ENCODE measurements at places on chromosomes 7 and 10. TPM values are rescaled to one million over a fixed set of nuclear protein-coding genes. Genes with fewer than 3 reads are reported as not detected.

DNA sequence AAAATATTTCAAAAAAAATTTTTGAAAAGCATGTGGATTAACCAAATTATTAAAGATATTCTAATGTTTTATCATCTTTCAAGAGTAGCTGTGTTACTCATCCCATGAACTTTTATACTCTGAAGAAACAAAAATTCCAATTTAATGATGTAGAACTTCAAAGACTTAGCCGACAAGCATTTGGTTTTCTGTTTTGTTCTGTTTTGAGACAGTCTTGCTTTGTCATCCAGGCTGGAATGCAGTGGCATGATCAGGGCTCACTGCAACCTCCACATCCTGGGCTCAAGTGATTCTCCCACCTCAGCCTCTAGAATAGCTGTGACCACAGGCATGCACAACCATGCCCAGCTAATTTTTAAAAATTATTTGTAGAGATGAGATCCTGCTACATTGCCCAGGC is 17.8 kb upstream of the LCOR start:
- DNase-seq = no peak

DNA sequence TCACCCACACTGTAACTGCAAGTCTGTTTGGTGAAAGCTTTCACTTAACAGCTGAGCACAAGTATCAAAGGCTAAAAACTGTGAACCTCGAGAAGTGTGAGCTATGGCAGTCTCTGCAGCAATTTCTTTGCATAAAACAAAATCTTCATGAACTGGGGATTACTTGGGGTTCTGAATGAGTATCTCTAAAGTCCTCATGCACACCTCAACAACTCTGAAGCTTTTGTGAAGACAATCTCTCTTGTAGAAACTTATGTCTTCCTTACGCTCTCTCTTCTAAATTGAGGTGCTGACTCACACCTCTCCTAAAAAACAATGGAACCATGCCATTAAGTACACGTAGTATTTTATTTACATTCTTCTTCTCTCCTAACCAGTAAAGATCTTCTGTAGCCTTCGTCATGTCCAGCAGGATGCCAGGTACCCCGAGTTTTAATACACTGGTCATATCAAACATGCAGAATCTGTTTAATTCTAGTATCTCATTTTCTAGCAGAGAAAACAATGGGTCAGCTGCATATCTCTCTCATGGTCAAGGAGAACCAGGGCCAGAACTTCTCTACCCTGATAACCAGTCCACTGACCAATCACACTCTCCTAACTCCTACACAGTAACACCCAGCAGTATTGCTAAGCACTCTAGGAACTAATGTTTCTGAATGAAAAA is 76.9 kb downstream of the UBE2H start:
- DNase-seq = no peak

GRCh38 chr10:119344381-119344780 is 137.0 kb downstream of the GRK5 start:
- DNase-seq = peak; percentile 49

CALN1 gene
- not detected for total RNA-seq

C10orf62 gene
- total RNA-seq = 0.75 TPM

DNA sequence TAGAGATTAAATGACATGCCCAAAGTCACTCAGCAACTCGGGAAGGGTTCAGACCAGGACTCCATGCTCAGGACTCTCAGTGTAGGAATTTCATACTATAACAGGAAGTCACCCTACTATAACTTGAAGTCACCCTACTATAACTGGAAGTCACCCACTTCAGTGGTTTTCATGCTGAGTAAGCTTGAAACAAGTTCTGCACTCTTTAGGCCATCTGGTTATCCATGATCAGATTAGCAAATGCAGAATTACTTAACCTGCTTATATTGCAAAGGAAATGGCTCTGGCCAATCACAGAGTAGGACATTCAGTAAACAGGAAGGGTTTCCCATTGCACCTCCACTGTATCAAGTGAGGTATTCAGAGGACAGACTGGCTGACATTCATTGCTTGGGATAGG is 1240.4 kb downstream of the GATA3 start:
- DNase-seq = no peak

ZNF655 gene
- 79.9 TPM for total RNA-seq

- DNase-seq = no peak
These were observed 165.0 kb downstream of the KMT2E start for GRCh38 chr7:105178928-105179541.

DNA sequence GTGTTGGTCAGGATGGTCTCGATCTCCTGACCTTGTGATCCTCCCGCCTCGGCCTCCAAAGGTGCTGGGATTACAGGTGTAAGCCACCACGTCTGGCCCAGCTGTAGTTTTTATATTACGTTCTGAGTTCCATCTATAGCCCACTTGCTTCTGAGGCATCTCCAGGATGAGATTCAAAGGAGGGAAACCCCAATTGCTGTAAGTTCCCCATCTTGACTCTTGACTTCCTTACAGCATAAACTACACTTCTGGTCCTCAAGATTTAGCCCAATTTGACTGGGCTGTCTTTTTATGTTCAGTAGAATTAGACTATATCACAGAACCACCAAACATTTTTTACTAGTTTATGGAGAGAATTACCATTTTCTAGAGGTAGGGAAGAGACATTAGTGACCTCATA is 44.3 kb downstream of the CCM2 start:
- no peak for DNase-seq

GDF10 gene
- total RNA-seq = not detected

DNA sequence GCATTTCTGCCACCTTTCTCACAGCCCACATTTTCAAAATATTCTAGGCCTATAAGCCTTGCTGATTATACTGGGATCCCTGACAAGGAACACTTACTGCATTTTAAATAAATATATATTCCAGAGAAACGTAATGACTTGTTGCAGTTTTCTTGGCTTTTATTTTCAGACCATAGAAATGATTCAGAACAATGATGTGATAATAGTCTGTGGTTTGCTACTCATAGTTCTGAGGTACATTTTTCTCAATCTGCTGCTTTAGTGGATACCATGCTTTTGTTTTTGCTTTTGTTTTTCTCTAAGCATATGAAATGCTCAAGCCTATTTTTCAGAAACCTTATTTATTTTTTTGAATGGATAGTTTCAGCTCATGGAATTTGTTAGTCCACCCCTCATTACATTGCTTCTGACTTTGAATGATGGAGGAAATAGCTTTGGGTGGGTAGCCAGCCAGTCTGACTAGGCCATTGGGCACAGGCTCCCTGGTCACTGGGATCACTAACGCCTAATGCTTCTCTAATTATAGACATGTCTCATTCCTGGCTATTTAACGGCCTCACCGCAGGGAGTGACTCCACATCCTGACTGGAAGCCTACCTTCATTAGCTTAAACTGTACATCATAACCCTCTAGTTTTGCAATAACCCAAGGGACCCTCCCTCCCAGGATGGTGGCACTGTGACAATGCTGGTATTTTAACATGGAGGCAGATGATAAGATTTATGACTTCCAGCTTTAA is 66.1 kb downstream of the MBL2 start:
- no peak for DNase-seq

DNA sequence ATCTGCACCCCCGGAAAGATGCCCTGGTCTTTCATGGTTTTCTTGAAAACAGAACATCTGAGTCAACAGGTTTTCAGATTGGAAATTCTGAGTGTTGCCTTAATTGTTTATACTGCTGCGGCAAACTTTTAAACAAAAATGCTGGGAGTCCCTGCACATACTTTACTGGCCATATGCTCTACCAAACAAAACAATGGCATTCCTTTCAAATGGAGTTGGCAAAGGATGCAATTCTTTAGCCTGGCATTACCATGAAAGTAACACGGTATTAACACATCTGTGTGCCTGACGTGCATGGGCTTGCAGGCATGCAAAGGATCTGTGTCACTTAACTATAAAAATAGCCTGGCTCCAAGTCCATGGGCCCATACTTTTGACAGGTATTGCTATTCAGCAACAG is 4.2 kb downstream of the INHBA start:
- DNase-seq = no peak

DNA sequence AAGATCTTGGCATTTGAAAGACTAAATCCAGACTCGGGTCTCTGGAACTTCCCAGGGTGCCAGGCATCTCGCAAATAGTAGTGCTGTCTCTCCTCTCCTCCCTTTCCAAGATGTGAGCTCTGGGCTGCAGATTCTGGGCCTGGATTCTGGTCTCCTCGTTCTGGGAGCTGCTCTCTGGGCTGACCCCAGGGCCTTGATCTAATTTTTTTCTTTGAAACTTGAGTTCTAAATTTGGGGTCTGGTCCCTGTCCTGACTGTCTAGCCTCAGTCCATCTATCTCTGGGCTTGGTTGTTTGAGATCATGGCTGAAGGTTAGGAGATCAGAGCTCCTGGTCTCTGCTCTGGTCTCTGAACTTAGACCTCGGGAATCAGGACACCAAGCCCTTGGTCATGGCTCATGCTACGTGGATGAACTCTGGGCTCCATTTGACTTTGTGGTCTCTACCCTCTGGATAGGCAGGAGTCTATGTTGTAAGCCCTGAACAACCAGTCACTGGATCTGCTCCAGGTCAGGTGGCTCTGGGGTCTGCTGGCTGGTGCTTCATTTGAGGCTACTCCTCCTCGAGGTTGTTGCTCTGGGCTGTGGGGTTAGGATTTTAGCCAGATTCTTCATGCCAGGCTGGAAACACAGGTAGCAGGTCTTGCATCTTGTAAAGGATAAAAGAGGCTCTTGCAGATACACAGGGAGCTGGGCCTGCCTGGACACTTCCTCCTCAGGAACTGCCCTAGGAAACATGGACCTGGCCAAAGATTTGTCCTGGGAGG is 8.0 kb upstream of the MBL2 start:
- DNase-seq = no peak

GRCh38 chr10:121965996-121966395 is 9.0 kb downstream of the NSMCE4A start:
- no peak for DNase-seq

- no peak for DNase-seq
These were observed 396 bp upstream of the TAF5 start for GRCh38 chr10:103367379-103367781.

- DNase-seq = no peak
These were observed 22.7 kb upstream of the TM9SF3 start for GRCh38 chr10:96609510-96609909.

DNA sequence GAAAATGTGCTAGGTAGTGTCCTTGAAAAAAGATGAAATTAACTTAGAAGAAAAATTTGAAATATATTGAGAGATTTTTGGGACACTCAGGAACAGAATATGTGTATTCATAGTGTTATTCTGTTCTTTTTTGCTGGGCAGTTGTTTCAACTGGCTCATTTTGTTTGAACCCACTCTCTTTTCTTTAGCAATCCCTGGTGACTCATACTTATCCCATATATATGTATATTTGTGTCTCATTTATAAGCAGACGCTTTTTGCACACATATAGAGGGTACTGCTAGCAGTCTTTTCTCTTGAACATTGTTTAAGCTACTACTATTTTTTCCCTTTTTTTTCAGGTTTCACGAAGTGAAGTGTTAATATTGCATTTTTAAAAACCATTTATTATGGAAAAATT is 1.9 kb downstream of the EXOC6 start:
- DNase-seq = no peak

DNA sequence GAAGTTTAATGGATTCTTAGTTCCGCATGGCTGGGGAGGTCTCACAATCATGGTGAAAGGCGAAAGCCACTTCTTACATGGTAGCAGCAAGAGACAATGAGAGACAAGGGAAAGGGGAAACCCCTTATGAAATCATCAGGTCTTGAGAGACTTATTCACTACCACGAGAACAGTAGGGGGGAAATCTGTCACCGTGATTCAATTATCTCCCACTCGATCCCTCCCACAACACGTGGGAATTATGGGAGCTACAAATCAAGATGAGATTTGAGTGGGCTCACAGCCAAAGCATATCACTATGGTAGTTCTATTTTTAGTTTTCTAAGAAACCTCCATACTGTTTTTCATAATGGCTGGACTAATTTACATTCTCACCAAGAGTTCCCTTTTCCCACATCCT is 36.7 kb downstream of the SPAM1 start:
- peak; percentile 15 for DNase-seq

GRCh38 chr10:63128443-63128842 is 4.7 kb upstream of the NRBF2 start:
- no peak for DNase-seq

DNA sequence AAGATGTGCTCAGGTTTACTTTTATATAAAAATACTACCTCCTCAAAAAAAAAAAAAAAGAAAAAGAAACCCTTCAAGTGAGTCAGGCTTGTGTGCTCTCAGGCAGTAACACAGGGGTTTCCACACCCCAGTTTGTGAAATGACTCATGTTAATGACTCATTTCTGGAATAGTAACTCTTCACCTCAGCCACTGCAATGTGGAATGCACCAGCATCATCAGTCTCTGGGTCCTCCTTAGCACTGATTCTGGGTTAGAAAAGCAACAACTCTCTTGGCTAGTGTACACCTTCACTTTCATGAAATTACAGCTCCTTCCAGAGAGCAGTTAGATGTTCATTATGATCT is 110.6 kb downstream of the EMX2 start:
- DNase-seq = no peak

NKX6-2 gene
- not detected for total RNA-seq

All from SJCRH30 (cell line).